ENCODE measurements at places on chromosomes 13 and 19. TPM values are rescaled to one million over a fixed set of nuclear protein-coding genes. Genes with fewer than 3 reads are reported as not detected.

Gene ZNF534
- polyA plus RNA-seq: 1.2 TPM

DNA sequence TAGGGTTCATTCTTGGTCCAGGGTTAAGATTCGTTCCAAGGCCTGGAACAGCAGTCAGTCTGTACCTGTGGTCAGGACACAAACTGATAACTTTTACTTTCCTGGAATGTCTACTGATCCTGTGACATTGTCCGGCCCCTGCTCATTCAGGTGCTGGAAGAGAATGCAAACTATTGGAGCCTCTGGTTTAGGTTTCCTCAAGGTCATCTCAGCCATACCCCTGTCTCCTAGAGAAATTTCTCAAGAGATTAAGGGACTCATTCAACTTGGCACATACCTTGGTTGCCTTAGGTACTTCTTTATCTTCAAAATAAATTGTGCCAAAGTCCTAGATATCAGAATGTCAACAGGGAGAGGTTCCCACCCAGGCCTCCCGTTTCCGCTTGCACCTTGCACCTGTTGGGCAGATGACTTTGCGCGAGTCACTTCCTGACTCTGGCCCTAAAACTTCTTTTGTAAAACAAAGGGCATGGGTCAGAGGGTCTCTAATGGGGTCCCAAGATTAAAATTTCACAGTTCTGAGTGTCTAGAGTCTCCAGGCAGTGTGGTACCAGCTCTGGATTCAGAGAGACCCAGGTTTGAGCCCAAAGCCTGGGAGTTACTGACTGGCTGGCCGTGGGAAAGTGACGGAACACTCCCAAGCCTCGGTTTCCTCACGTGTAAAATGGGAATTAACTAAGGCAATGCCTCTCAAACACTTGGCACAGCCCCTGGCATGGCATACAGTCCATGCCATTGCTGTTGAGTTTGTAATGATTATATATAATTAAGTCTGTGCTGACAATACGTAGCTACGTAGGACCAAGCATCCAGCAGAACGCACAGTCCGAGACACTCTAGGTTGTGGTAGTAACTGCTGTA, 25.8 kb upstream of the CYP2S1 start:
- no peak for DNase-seq

- peak; percentile 64 for DNase-seq
These were observed 11.3 kb upstream of the ZBTB7A start for GRCh38 chr19:4077800-4078684.

DNA sequence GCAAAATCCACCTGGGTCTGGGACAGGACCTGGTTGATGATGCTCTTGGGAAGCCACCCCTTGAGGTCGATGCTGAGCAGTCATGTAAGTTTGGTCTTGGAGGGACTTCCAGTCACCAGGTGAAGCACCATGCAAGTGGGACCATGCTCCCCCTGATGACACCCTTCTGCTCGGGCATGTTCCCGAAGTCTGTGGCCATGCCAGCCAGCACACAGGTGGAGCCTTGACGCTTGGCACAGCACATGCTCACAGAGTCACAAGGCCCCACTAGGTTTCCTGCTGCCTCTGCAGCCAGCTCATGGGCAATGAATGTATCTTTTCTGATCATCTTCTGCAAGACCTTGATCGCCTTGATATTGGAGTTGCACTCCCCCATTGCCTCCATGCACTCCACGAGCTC, 1920.2 kb downstream of the PCDH9 start:
- no peak for DNase-seq

DNA sequence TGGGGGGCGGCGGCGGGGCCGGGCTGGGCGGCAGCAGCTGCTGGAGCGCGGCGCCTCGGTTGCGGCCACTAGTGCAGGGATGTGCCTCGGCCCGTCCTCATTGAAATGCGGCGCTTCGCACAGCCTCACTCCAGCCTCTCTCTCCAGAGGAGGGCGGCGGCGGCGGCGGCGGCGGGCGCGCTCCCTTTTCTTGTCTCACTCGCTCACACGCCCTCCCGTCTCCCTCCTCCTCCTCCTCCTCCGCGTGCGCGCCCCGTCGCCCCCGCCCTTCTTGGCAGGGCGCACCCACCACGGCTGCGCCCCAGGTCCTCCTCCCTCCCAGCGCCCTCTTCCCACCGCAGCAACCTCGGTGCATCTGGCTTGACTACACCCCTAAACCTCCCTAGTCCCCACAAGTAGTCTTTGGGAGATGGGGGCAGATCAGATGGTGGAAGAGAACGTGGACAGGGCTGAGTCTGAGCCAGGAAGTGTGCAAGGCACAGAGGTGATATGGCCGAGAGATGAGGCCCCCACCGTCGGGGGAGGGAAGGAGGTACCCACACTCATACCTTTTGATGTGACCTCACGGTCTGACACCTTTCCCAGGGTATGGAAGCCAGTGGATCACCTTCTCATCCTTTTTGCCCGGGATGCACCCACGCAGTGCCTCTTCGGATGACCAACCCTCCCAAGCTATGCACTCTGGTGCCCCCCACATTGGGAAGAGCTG, at the start of gene DCLK1:
TSS of gene DCLK1 (minus strand) at position 161 of the 709 bp plus-strand sequence.
- DNase-seq: no peak

- no peak for DNase-seq
These were observed 491 bp downstream of the ZNF525 start for GRCh38 chr19:53365899-53366493.

- DNase-seq: no peak
These were observed 11.9 kb downstream of the ZNF541 start for GRCh38 chr19:47560999-47561398.

Measured in renal cortex interstitium (tissue), 15 donors.